ENCODE measurements at places on chromosomes 3 and 15.
A peak's percentile ranks its signal among the peaks of the same experiment; 100 is the strongest.

- DNase-seq, result peak; percentile 60
Observed at GRCh38 chr3:111850537-111850936, 8.5 kb upstream of the PHLDB2 start.

DNA sequence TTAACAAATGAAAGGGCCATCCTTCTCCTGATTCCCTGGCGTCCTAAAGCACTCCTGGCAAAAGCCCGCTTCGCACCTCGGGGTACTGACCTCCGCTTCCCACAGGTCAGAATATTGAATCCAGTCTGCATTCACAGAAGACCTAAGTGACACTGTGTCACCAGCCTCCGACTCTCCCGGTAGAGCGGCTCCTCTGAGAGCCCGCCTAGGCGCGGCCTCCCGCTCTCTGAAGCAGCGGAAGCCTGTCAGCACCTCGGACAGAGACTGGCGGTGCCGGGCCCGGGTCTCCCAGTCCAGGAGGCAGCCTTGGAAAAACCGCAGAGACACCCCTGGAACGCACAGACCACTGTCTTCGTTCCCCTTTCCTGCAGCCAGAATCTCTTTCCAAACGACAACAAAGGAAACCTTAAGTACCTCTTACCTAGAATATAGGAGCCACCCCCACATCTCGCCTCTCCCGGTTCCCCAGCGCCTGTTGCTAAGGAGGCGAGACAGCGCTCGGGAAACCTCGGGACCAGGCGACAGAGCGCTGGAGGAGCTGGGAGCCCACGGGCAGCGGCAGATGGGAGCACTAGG is 1.2 kb downstream of the GABRB3 start:
- no peak for DNase-seq

GRCh38 chr3:183827809-183828537 is 2.6 kb upstream of the MAP6D1 start:
- no peak for DNase-seq

GRCh38 chr3:138861798-138862197 is 27.1 kb upstream of the PIK3CB start:
- peak; percentile 54 for DNase-seq

DNA sequence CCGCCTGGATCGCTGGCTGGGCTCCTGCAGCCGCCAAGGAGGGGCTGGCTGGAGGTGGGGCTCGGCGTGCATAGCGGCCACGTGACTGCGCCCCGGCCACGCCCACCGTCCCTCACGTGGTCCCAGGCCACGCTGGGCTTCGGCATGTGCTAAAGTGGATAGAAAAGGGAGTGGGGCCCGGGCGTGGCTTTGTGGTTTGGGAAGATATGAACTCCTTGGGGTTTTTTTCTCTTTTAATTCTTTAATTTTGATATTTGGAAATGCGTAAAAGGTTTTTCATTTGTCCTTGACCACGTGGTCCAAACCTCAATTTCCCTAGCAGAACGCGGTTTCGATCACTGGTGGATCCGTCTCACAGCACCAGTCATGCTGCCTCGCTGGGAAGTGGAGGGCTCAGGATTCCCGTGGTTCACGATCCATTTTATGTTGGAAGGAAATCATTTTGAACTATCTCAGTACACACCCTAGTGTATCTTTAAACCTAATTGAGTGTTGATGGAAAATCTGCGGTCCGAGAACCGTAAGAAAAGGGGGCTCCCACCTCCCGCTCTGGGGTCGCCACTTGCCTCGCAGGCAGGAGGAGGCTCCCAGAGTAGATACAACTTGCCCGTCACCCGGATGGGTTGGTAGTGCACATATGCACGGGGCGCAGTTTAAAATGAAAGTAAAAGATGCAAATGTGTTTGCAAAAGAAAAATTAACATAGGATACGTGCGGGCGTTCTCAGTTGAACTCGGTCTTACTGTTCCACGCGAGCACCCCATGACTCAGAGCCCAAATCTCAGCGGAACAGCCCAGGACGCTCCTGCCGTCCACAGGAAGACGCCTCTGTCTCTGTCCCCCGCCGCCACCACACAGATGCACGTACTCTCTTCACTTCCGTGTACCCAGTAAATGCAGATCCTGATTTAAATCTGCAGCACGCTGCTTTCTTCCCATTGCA is 141.9 kb downstream of the PGPEP1L start:
- DNase-seq, result peak; percentile 77

GRCh38 chr3:114642951-114643741 is 349.3 kb downstream of the TIGIT start:
- no peak for DNase-seq

- no peak for DNase-seq
Observed at GRCh38 chr3:94737116-94737515, 674.3 kb downstream of the NSUN3 start.

DNA sequence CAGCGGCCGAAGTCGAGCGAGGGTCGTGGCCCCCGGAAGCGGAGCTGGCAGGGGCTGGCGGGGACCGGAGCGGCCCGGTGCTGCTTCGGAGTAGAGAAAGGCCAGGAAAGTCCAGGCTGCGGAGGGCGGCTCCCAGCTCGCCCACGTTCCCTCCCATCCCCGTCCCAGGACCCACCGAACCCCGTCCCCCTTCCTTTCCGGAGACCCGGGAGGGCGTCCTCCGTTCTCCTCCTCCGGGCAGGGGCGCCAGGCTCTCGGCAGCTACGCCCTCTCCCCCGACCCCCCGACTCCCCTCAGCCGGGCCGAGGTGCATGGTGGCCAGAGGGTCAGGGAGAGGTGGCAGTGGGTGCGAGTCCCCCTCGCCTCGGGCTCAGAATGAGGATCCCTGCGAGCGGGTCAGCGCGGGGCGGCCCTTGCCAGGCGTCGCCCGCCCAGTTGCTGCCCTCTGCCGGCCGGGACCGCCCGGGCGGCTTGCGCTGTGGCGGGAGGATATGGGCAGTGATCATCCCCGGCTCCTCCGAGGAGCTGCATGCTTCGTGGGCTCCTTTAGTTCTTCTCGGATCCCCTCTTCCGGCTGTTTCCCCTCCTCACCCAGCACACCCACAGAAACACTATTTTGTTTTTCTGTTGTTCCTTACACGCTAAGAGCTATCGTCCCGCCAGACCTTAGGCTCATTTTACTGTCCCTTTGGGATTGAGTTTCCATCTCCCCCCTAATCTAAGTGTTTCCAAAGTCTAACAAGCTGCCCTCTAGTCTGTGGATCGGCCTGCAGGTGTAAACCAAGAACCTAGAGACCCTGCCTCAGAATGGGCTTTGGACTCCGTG is 744 bp upstream of the ALDH1A2 start:
- DNase-seq, result peak; percentile 68
